ENCODE measurements at places on chromosomes 6 and 20. TPM values are rescaled to one million over a fixed set of nuclear protein-coding genes. Genes with fewer than 3 reads are reported as not detected.

LPA gene
- total RNA-seq: not detected

SLC35D3 gene
- total RNA-seq: not detected

FOXO3 gene
- total RNA-seq: 26.2 TPM

OXT gene
- total RNA-seq: not detected

GFRAL gene
- total RNA-seq: not detected

CRIP3 gene
- total RNA-seq: not detected

BTNL2 gene
- not detected for total RNA-seq

ZNF341 gene
- 3.6 TPM for total RNA-seq

EYA4 gene
- total RNA-seq: 3.9 TPM

TINAG gene
- not detected for total RNA-seq

NFKBIE gene
- total RNA-seq: 25.9 TPM

SYCP2 gene
- 0.21 TPM for total RNA-seq

MYO6 gene
- total RNA-seq: 15.1 TPM

BHLHE23 gene
- not detected for total RNA-seq

UBE2V1 gene
- 96.8 TPM for total RNA-seq
